ENCODE measurements at places on chromosomes 2 and 18. TPM values are rescaled to one million over a fixed set of nuclear protein-coding genes. Genes with fewer than 3 reads are reported as not detected.

The FNDC4 gene
- 7.6 TPM for polyA plus RNA-seq

- no peak for DNase-seq
Measured at GRCh38 chr2:10835052-10835970, 22.7 kb upstream of the PDIA6 start.

GRCh38 chr2:102606353-102606752 lies 13.0 kb upstream of the SLC9A2 start:
- no peak for DNase-seq

GRCh38 chr2:19815746-19816145 lies 86.0 kb downstream of the TTC32 start:
- no peak for DNase-seq

The KCNJ13 gene
- 3.4 TPM for polyA plus RNA-seq

DNA sequence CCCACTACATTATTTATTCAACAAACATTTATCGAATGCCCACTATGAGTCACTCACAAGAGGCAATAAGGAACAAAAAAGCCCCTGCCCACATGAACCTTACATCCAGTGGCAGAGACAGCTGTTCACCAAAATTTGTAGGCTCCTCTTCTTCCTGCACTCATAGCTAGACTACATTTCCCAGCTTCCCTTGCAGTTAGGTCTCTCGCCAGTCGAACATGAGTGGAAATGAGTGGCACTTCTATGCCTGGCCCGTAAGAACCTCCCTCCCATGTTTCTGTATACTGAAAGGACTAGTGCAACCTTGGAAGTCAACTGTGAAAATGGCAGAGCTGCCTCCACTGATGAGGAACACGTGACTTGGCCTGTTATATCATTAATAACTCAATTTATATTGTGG lies 19.4 kb upstream of the NCOA1 start:
- DNase-seq: no peak

- peak; percentile 44 for DNase-seq
Measured at GRCh38 chr18:25503567-25504081, 151.7 kb upstream of the ZNF521 start.

DNA sequence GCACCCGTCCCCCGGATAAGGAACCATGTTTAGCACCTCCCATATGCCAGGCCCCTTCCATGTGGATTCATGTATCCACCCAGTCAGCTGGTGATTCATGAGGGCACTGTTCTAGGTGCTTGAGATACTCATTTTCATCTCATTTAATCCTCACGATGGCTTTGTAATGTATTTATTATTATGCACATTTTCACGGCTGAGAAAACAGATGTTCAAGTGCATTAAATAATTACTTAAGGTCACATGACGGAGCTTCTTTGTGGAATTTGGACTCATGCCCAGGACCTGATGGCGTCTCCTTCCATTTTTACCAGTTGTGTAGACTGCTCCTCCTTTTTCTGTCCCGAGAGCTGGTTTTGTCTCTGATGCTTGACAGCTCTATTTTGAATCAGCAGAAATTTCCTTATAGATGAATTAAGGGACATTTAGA lies 72.2 kb upstream of the RBM44 start:
- DNase-seq: peak; percentile 58

- DNase-seq: no peak
Measured at GRCh38 chr2:7209757-7210555, 292.7 kb downstream of the RNF144A start.

The MTIF2 gene
- 46.0 TPM for polyA plus RNA-seq

DNA sequence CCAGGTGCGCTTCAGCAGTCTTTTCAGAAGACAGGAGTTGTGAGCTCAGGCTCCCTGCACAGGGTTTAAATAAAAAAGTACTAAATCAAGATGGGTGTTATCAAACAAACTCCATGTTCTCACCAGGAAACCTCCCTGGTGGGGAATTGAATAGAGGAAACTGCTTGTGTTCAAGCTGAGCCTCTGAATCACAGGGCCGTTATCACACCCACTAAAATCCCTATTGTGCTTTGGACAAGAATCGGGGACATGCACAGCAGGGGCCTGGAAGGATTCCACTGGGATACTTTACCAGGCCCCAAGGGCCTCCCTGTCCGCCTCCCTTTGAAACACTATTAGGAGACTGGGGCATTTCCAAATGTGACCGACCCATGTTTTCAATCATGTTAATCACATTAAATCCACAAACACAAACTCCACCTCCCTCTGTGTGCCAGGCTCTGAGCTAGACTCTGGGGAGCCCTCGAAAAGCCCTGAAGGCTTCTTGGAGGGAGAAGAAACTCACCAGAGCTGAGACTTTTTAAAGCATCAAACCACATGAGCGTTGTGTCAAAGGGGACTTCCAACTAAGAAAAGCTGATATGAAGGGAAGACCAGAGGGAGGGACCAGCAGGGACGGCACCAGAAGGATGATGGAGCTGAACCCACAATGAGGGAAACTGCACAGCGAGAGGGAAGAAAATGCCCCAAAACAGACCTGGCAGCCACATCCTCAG lies 458.7 kb upstream of the ID2 start:
- DNase-seq: no peak

DNA sequence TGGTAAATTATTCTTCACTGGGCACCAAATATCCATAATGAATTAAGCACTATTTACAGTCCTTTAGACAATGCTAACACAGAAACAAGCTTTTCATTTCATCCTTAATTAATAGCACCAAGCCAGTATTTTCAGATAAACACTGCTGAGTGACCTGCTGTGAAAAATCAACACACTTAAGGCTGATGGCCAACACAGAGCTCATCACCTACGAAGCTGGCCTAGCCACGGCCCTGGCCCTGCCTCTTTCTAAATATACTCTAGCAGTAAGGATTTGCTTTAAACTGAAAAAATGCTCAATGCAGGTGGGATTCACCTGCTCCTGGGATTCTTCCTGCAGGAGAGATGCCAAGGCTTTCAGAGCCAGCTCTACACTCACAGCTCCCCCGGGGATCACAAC lies 18.4 kb downstream of the CYB5A start:
- DNase-seq: no peak

The GIGYF2 gene
- 66.2 TPM for polyA plus RNA-seq

DNA sequence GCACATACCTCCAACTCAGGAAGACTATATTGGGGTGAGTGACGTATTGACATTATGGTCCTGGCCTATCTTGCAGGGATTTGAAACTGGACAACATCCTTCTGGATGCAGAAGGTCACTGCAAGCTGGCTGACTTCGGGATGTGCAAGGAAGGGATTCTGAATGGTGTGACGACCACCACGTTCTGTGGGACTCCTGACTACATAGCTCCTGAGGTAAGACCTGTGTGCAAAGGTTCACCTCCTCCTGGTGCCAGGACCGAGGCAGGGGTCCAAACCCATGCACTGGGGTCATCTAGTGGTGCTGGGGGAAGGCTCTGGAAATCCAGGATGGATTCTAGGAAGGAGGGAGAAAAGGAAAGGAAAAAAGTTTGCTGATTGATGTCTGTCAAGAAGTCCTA lies 152.2 kb upstream of the EPAS1 start:
- no peak for DNase-seq

DNA sequence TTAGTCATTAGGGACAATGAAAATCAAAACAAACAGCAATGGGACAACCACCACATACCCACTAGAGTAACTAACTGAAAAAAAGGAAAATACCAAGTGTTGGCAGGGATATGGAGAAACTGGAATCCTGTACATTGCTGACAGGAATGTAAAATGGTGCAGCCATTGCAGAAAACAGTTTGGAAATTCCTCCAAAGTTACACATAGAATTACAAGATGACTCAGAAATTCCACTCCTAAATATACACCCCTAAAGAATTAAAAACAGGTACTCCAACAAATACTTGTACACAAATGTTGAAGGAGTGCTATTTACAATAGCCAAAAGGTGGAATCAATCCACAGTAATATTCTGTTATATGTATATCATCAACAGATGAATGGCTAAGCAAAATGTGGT lies 110.9 kb downstream of the ROCK1 start:
- DNase-seq: no peak

GRCh38 chr2:194464964-194465638 lies 1191.9 kb upstream of the SLC39A10 start:
- DNase-seq: no peak

The TMEM198 gene
- 2.5 TPM for polyA plus RNA-seq

The LIMS1 gene
- polyA plus RNA-seq: 53.8 TPM

GRCh38 chr2:28523902-28524301 lies 28.0 kb downstream of the PLB1 start:
- DNase-seq: no peak

GRCh38 chr2:608297-608696 lies 68.9 kb downstream of the TMEM18 start:
- no peak for DNase-seq

GRCh38 chr18:46257366-46257765 lies 153.2 kb downstream of the HAUS1 start:
- no peak for DNase-seq

GRCh38 chr18:32424696-32425095 lies 46.0 kb downstream of the GAREM1 start:
- no peak for DNase-seq

- DNase-seq: no peak
Measured at GRCh38 chr2:85846411-85846810, 42.4 kb downstream of the ST3GAL5 start.

DNA sequence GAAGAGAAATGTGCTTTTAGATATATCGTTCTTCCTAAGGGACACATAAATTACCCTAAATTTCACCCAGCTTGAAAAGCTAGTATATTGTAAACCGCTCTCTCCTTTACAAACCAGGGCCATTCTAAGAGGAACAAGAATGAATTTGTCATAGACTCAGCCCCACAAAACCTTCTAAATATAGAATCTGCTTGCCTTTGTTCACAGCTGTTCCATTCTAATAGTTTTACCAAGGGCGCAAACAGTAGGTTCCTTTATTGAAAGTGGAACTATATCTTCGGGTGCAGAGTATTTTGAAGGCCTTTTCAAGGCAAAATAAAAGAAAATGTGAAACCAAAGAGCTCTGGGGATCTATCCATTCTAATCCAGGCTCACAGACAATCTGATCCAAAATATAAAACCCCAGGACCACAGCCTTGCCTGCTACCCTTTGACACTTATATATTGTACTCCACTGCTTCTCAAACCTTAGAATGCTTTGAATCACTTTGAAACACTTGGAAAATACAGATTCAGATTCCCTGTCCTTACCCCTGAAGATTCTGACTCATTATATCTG lies 316.8 kb downstream of the PAX3 start:
- no peak for DNase-seq

GRCh38 chr2:101698844-101699754 lies 1.6 kb downstream of the MAP4K4 start:
- no peak for DNase-seq

DNA sequence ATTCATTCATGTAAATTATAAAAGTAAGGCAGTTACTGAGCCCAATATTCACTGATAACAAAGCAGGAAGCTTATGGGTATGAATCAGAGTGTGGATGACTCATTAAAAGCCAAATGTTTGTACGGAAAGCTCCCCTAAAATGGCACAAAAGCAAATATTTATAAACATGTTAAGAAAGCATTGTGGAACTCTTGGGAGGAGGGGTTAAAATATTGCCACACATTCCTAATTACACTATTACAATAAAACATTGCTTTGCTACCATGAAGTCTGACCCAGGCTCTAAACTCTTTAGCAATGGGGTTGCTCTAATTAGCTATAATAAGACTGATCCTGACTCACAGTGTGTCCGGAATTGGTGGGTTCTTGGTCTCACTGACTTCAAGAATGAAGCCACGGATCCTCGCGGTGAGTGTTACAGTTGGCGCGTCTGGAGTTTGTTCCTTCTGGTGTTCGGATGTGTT lies 110.9 kb downstream of the NAB1 start:
- no peak for DNase-seq

The TWIST2 gene
- polyA plus RNA-seq: 4.0 TPM

DNA sequence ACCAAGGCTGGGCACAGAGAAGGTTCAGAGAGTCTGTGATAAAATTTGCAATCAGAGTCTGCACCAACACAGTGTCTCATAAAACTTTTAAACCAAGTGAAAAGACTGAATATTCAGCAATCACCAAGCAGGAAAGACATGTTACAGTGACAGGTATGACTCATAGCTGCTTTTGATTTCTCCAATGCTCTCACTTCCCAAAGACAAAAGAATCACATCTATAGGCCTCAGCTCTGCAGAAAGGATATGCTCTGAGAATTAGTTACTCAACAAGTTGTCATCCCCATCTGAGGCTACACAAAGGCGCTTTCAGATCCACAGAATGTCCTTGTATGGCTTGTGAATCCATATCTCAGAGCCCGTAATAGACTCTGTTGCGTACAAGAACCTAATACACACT lies 92.5 kb downstream of the KCNF1 start:
- DNase-seq: no peak

The POTEJ gene
- polyA plus RNA-seq: 0.14 TPM

- DNase-seq: no peak
Measured at GRCh38 chr2:68908392-68908970, 37.3 kb upstream of the BMP10 start.

DNA sequence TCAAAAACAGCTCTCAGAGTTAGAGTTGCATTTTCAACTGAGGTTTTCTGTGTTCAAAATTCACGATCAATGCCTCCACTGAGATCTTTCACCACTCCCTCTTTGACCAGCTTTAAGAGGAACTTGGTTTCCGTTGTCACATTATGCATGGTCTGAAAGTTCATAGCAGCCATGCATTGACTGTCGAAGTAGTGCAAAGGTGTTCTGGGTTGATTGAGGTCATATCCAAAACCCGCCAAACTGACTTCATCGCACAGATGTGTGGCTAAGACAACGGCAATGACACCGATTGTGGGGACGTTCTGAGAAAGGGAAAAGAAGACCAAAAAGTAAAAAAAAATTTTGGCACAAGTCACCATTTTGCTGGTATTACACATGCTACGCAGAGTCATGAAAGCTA lies 48.7 kb downstream of the ST3GAL5 start:
- DNase-seq: no peak

The ANKRD23 gene
- polyA plus RNA-seq: 2.4 TPM

The LNPK gene
- polyA plus RNA-seq: 25.6 TPM

GRCh38 chr2:20596193-20596972 lies 54.5 kb downstream of the HS1BP3 start:
- DNase-seq: no peak

DNA sequence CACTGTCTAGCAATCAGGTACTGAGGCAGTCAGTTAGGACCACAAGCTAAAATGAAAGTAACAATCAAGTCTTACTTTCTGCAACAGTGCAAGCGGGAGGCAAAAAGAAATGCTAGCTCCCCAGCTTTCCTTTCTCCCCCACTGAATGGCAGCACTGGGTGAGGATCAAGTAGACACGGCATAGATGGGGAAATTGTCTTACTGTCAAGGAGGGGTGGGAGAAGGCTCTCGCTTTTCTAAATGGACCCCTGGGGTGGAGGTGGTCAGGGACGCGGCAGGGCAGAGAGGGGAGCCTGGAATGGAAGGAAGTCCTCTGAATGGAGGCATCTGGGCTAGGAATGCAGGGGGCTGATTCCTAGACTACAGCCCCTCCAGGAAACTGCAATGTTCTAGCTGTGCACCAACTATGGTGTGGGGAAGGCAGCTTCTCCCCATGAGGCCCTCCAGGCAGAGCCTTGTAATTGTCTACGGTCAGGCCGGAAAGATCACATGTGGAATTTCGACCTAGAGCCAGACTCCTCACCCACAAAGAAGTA lies 24.3 kb downstream of the METTL8 start:
- DNase-seq: no peak

The C2orf92 gene
- polyA plus RNA-seq: 6.6 TPM
